ENCODE measurements at places on chromosomes 4 and X.

- no peak for DNase-seq
Measured at GRCh38 chr4:98574816-98575215, 83.6 kb downstream of the TSPAN5 start.

DNA sequence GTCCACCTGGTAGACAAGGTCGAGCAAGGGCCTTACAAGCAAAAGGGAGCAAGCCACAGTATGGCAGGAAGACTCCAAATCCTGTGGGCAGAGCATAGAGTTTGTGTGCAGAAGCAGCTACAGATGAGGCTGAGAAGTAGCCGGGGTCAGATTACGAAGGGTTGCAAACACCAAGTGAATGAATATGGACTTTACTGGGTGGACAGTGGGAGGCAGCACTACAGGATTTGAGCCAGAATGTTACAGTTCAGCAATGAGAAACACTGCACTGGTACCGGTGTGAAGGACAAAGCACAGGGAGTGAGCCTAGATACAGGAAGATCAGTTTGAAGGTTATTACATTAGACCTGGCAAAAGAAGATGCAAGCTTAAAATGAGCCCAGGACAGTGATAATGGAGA lies 46.1 kb upstream of the HOPX start:
- no peak for DNase-seq

DNA sequence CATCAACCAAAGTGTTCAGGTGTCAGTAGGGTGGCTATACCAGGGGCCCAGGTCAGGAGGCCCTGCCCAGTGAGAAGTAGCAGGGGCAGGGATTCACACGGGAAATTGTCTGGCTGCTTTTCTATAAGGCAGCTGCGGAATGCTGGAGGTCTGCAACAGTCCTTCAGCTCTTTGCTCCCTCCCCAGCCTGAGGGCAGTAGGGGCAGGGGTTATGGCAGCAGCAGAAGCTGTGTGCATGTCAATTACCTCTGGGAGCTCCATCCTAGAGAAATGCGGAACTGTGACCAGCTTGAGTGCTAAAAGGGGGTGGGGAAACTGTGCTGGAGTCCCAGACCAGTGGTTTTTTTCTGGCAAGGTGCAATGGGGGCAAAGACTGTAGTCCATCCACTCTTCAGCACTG lies 810.4 kb downstream of the PCDH7 start:
- no peak for DNase-seq

GRCh38 chrX:12977761-12978204 lies 2.9 kb downstream of the TMSB4X start:
- no peak for DNase-seq

DNA sequence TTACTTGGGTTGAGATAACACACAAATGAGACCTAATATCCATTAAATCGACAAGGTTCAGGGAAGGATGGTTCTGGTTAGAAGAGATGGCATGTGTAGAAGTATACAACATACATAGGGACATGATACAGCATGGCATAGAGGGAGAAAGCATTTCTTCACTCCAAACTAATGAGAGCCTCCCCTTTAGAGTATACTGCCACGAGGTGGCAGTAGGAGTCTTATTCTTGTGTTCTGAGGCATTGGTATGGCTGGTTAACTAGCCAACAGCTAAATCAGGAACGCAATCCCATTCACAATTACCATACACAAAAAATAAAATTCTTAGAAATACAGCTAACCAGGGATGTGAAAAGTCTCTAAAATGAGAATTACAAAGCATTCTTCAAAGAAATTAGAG lies 29.1 kb upstream of the TRO start:
- DNase-seq = no peak

GRCh38 chr4:48742412-48742811 lies 37.7 kb downstream of the FRYL start:
- DNase-seq = no peak

GRCh38 chrX:84634201-84634782 lies 132.0 kb upstream of the HDX start:
- no peak for DNase-seq

GRCh38 chr4:143489106-143489505 lies 24.4 kb upstream of the SMARCA5 start:
- no peak for DNase-seq

DNA sequence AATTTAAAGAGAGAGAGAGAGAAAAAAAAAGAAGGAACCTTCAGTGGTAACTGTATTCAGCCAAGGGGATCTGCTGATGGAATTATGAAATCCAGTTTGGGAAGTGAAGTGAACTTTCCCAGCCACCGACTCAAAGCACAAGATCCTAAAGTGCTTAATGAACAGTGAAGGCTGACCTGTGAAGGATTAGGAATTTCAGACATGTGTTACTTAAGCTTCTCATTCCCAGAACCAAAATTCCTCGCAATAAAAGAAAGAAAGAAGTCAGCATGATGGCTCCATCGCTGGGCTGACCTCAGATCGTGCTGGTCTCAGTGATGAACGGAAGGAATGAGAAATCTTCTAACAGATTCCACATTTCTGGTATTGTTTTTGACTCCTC lies 135.2 kb downstream of the ARSF start:
- DNase-seq = no peak

DNA sequence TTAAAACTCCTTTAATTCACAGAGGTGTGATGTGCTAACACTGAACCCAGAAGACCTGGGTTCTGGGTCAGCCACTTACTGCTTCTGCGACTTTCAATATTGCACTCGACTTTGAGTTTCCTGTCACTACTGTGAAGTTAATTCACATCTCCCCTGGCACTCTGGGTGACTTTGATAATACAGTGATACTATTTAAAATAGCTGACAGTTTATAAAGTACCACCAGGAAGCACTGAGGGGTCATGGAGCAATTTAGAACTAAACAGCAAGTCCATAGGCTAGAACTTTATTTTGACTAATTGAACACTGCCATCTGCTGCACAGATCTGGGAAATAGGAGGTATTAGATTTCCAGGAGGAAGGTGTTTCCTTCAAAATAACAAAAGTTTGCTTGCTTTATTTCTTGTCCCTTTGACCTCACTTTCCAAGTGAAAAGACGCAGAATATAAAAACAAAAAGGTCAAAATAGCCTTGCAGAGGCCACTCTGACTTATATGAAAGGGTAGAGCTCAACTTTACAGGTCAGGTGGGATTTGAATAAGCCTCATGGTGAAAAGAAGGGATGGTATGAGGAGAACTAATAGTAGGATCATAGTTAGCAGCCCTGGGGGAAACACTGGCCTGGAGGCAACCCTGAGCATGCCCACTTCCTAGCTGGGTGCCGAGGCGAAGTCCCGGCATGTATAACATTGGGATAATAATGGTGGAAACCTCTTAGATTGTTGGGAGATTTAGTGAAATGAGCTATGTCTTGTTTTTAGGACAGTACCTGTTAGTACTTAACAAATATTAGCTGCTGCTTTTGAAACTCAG lies 53.4 kb downstream of the ZNF518B start:
- no peak for DNase-seq

- DNase-seq = no peak
Measured at GRCh38 chr4:68927165-68927564, 24.4 kb downstream of the UGT2A3 start.

- no peak for DNase-seq
Measured at GRCh38 chr4:142776026-142776425, 70.1 kb downstream of the INPP4B start.

DNA sequence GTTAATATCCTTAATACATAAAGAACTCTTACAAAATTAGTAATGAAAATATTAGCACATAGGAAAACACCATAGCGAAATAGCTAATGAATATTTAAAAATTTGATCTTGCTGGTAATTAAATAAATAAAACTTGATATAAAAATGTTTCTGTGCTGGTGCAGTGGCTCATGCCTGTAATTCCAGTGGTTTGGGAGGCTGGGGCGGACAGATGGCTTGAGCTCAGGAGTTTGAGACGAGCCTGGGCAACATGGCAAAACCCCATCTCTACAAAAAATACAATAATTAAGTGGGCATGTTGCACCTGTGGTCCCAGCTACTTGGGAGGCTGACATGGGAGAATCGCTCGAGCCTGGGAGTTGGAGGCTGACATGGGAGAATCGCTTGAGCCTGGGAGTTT lies 7.6 kb downstream of the FAM199X start:
- no peak for DNase-seq

DNA sequence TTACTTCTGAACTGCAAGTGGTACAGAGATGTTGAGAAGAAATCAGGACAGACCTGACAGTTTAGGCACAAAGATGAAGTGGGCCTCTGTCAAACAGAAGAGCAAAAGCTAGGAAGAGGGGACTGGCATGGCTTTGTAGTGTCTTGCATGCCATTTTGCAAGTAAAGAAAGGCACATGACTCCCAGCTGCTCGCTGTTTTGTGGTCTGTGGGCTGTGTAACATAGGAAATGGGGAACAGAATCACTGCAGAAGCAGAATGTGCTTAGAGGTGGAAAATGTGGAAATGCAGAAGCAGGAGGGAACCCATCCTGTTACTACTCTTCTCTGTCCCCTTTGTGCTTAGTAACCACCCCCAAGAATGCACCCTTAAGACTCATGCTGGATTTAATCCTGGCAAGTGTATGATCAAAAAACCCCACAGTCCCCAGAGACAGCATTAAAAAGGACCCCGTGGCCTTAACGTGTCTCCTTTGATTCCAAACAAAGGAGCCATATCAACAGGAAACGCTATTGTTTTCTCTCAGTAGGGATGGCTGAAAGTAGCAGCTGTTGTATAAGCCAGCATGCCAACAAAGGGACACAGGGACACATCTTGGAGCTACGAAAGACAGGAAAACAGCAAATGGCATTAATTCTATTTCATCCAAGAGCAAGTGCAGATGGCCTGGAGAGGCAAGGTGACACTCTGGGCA lies 177.6 kb upstream of the GLRA2 start:
- DNase-seq = no peak

- DNase-seq = no peak
Measured at GRCh38 chr4:162485486-162485885, 321.7 kb upstream of the FSTL5 start.

- no peak for DNase-seq
Measured at GRCh38 chr4:25753239-25753638, 97.6 kb downstream of the SLC34A2 start.

DNA sequence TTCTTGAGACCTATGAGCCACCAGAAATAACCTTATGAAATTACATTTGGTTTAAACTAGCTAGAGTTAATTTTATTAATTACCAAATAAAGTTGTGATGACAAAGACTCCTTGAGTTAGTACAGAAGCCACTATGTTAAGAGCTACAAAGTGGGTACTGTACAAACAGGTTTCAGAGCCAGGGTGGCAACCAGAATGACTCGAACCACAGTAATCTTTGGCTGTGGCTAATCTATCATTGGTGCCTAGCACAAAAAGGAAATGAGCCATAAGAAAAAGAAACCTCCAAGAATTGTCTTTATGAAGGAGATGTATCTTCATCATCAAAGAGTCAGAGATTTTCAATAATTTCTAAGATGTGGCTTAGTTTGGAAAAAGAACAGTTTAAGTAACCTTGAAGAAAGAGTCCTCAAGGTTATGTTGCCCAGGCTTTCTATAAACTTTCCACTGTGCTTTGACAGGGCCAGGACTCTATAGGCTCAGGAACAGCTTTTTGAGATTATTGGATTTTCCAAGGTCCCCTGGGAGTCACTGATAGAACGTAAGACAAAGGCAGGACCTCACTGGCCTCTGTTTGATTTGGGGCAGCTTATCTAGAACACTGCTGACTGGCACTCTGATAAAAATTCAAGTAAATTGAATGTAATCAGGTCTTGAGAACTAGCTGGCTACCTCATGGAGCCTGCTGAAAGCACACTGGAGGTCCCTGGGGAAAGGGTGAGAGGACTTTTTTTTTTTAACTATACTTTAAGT lies 777.7 kb downstream of the STIM2 start:
- DNase-seq = no peak

- DNase-seq = no peak
Measured at GRCh38 chr4:39730072-39730471, 32.1 kb downstream of the UBE2K start.

DNA sequence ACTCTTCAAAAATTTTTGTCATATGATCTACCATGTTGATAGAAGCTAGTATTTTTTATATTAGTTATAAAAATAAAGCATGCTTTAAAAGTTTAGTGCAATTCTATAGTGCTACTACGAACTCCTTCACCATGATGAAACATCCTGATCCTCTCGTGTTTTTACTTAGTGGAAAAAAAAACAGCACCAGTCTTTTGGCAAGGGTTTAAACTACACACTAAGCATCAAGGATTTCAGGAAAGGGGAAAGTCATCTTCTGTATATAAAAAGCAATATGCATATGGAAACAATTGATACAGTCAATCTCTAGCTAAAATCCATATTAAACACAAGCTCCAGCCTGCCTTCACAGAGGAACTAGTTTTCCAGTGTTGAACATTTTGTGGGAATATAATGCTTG lies 18.7 kb downstream of the CHM start:
- DNase-seq = no peak

DNA sequence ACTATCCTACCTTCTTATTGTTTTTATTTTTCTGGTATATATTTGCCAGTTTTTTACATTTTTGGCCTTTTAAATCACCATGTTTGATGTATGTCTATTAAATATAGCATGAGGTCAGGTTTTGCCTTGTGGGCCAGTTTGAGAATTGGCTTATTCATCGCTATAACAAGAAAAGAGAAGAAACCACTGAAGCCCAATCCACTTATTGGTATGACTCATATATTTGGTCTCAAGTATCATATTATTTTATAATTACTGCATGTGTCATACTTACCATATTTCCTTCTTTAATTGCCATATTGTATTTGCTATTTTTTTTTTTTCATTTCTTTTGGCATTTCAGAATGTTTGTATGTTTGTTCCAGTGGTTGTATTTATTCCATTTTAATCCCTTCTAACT lies 99.3 kb downstream of the IRF2 start:
- DNase-seq = no peak

DNA sequence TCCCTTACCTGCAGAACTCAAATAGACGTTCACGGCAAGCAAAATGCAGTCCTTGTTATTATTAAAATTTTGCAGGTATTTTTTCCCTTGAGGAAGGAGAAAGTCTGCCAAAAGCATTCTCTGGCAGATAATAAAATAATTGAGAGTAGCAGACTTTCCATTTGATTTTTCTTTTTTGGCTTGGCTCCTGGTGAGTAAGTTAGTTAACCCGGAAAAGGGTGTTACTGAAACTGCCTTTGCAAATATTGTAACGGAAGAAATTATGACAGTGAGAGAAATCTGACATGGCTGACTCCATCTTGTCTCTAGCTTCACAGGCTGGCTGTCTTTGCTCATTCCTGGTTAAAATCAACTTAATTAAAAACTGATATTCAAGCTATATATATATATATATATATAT lies 100.5 kb downstream of the GPR143 start:
- no peak for DNase-seq

GRCh38 chr4:53598483-53598882 lies 7.2 kb upstream of the LNX1 start:
- DNase-seq = no peak

- no peak for DNase-seq
Measured at GRCh38 chr4:3523146-3523627, 9.0 kb downstream of the LRPAP1 start.

Measured in NCI-H2107 (cell line).